ENCODE measurements at places on chromosomes 16 and 17.

GRCh38 chr17:2295575-2295974 lies 8.0 kb downstream of the SMG6 start:
- DNase-seq, result no peak

DNA sequence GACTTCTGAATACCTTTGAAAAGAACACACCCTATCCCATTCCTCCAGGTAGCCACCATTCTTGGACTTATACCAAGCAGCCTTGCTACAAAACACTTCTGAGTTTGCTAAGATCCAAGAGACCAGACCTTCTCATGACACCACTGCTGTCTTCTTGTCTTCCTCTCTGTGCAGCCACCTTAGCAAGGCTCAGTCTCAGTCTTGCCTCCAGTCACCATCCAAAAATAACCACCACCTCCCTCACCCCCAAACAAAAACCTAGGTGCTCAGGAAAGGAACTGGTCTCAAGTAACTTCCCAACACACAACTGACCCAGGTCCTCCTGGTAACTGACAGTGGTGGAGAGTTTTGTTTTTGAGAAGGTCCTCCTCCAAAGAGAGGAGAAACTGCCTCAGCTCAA lies 90.9 kb upstream of the CORO6 start:
- no peak for DNase-seq

GRCh38 chr16:88701581-88702370 lies 4.4 kb downstream of the RNF166 start:
- no peak for DNase-seq

DNA sequence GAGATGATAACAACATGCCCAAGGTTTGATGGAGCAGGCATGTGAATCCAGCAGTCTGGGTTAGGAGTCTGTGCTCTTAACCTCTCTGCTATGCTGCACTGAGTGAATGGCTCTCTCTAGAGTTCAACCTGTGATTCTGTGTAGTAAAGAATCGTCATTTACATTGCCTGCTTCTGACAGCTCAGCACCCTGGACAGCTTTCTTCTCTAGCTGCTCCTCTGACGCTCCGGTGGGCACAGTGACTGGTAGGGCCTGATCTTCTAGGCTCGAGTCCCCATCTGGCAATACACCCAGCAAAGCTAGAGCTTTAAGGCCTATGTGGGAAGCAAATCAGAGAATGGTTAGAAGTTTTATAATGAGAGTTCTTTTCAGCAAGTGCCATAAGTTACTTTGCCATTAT lies 85.3 kb upstream of the ATP2A3 start:
- DNase-seq, result no peak

- DNase-seq, result no peak
These were observed 68.9 kb upstream of the SDK2 start for GRCh38 chr17:73713136-73713535.

GRCh38 chr16:85820604-85821372 lies 21.3 kb downstream of the COX4I1 start:
- no peak for DNase-seq

- no peak for DNase-seq
These were observed 79.6 kb upstream of the LHX1 start for GRCh38 chr17:36857698-36858097.

DNA sequence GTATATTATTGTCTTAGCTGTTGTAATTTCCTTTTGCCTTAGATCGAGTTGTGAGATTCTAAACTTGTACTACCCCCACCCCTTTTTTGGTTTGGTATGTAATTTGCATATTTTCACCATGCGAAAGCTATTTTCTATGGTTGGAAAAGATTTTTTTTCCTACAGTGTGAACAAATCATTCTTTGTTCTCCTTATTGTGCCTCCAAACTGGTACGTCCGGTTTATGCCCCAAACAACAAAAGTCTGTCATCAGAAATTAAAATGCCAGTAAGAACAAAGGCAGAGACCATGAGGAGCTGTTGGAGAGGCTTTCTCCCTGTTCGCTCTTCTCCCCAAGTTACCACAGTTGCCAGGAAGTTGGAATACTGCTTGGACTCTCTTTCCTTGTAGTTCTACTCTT lies 66.1 kb downstream of the BCAS3 start:
- DNase-seq, result no peak

GRCh38 chr16:87203060-87203656 lies 114.0 kb downstream of the C16orf95 start:
- peak; percentile 91 for DNase-seq

- no peak for DNase-seq
These were observed 320.8 kb downstream of the FOXL1 start for GRCh38 chr16:86899151-86899550.

- no peak for DNase-seq
These were observed 31.6 kb downstream of the HOXB1 start for GRCh38 chr17:48499248-48499647.

- DNase-seq, result no peak
These were observed 42.1 kb upstream of the CDH13 start for GRCh38 chr16:82584553-82585152.

DNA sequence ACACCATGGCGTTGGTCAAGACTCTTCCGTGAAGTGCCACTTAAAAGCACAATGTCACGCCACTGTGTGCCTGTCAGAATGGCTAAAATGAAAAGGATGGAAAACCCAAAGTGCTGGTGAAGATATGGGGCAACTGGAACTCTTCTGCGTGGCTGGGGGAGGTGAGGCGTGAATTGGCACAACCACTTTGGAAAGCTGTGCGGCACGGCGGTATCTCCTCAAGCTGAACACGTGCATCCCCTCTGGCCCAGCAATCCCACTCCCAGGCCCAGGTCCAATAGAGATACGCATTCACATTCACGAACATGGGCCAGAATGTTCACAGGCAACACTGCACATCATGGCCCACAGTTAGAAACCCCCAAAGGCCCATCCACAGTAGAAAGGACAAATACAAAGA lies 8.9 kb downstream of the DUSP3 start:
- no peak for DNase-seq

DNA sequence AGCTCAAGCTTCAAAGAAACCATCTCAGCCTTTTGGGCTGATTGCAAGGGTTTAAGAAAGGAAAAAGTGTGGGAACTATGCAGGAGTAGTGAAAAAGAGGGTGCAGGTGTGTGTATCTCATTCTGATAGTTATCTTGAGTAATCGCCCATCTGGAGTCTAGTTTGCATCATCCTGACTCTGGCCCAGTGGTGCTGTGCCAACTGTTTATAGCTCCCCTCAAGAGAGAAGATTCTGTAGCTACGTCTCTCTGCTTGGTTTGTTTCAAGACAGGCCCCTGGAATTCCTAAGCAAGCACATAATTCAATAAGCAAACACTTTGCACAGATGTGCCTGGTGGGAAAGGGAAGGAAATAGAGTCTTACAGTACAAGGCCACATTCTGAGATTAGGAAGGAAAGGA lies 144.4 kb downstream of the HAPSTR1 start:
- no peak for DNase-seq

DNA sequence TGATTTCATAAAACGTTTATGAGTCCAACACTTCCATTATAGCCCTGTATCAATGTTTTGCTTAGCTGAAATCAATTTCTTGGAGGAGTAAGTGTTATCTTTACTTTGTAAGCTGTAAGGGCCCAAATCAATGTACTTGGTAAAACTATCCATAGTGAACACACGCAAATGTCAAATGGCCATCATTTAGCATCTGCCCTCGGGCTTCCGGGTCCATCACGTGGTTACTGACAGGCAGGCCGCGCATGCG lies 687 bp upstream of the NARF start:
- DNase-seq, result no peak

DNA sequence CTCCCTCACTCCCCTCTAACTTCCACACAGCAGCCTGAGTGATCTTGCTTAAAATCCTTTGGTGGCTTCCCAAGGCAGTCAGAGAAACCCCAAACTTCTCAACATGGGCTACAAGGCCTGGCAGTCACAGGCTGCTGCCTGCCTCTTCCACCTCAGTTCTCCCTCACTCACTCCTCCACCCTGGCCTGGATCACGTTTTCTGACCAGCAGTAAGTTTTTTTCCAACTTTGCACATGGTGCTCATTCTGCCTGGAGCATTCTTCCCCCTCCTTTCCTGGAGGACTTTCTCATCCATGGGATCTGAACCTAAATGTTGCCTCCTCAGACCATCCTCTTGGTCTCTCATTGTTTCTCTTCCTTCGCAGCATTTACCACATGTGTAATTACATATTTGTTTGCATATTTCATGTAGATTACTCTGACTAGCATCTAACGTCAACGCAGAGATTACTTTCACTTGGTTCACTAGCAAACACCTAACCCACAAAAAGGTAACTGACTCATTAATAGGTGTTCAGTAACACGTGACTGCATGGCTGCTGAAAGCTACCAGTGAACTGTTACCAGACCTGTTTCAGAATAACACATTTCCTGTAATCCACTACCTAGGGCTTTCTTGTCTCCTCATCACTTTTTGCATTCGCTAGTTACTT lies 17.1 kb downstream of the GNA13 start:
- DNase-seq, result no peak

DNA sequence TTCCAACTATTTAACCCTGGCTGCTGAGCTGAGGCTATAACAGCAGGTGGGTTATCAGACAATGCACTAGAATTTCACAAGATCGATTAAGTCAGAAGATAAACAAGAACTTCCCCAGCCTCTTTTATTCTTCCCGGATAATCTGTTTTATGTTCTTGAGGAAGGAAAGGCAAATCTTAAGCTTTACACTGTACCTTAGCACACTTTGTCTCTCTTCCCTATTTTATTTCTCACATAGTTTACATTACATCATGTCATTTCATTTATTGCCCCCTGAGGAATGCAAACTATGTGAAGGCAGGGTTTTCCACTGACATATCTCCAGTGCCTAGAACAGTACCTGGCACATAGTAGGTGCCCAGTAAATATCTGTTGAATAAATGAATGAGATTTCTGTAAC lies 139.6 kb downstream of the SKAP1 start:
- no peak for DNase-seq

DNA sequence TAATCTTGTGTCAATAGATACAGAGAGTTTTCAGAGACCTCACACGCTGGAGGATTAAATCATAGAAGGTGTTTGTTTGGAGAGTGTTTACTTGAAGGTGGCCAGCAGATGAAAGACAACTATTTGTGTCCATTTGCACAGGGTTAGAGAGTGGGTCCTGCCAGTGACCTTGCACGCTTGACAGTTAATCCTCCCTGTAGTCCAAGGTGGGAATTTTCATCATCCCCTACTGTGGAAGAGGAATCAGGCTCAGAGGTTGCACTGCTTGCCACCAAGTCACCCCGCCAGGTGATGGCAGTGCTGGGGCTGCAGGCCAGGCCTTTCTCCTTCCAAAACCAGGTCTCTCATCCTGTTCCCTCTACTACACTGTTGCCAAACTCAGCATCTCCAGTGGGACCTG lies 12.3 kb downstream of the CDH1 start:
- DNase-seq, result no peak

DNA sequence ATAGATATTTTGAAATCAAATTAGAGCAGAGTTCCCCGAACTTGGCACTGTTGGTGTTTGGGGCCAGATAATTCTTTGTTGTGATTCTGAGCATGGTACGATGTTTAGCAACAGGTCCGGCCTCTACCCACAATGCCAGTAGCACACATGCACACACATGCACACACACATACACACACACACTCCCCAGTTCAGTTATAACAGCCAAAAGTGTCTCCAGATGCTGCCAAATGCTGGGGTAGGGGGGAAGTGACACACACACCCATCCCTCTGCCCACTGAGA lies 96.8 kb upstream of the PSMD7 start:
- DNase-seq, result no peak

- no peak for DNase-seq
These were observed 398.9 kb downstream of the PMP22 start for GRCh38 chr17:14866266-14866665.

DNA sequence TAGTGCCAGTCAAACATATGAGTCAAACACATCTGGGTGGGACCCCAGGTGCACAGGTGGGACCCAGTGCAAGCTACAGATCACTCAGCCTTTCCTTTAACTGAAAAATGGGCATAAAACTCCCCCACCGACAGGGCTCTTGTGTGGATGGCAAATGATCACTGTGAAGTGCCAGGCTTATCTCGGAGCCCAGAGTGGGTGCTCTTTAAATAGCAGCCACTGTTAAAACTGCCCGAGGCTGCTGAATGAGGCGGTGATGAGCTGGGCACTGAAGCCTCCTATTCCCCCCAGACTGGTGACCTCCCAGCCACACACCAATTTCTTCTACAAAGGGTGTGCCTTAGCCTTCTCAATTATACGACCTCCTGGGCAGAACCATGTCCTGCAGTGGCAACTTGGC lies 433.8 kb downstream of the SLC39A11 start:
- DNase-seq, result no peak

DNA sequence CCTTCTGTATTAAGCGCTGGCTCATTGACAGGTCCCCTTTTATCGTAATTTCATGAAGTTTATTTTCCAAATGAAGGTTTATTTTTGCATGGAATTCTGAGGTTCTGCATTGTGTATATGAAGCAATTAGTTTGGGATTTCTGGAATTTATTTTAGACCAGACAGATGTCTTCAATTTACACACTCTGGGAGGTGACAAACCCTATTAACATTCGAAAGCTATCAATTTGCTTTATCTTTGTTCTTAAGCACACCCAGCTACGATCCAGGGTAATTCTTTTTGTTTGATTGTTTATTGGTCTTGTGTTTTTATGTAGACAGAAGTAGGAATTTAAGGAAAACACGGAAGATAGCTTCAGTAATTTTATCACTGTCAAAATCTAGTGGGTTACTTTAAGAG lies 264.6 kb downstream of the HS3ST3A1 start:
- no peak for DNase-seq

GRCh38 chr17:56549501-56549900 lies 44.0 kb upstream of the NOG start:
- no peak for DNase-seq

DNA sequence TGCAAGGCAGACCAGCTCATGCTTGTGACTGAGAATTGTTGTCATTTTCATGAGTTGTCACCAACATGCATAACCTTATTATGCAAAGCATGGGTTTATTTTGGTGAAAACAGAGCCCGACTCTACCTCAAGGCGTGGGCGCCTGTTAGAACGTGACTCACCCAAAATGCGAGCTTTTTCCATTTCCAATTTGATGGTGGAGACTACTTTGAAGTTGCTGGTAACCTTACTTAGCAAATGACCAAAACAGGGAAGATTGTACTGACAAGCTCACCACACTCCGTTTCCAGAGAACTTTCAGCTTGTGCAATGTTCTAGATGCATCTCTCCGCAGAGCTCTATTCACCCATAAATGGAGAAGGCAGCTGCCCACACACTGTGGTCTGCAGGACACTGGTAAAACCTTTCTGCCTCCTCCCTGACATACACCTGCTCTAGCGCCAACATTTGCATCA lies 284.5 kb downstream of the MAF start:
- no peak for DNase-seq

DNA sequence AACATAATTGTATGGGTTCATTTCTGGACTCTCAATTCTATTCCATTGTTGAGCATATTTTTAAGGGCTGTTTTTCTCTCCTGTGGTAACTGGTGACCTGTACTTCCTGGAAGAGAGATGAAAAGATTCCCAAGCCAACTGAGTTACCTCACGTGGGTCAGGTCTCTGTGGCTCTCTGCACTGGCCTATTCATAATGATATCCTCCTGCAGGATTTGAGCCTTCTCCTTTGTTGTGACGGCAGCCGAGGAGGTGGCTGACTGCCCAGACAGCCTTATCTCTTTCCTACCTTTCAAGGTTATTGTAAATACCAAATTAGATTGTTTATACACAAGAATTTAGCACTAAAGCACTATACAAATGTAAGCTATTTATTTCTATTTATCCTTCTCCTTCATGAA lies 2.7 kb upstream of the ACE start:
- no peak for DNase-seq
